ENCODE measurements at places on chromosomes 2 and 18.

DNA sequence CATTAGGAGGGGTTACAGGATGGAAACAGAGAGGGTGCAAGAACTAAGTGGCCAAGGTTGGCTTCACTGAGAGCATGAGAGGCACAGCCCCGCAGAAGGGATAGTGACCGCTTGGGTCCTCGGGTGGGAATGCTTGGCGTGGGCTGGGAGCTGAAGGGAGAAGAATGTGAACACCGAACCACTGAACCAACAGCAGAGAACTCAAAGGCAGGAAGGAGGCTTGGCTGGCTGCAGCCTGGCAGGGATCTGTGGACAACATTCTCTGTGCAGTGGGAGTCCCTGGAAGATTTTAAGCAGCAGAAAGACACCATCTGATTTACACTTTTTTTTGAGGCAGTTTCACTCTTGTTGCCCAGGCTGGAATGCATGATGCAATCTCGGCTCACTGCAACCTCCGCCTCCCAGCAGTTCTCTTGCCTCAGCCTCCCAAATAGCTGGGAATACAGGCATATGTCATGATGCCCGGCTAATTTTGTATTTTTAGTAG lies 33.9 kb downstream of the SOWAHC start:
- no peak overlapping the region for H3K4me3 ChIP-seq
- DNase-seq = no peak
- peaks cover 4% of the 10 kb centered on the region for H3K4me1 ChIP-seq

DNA sequence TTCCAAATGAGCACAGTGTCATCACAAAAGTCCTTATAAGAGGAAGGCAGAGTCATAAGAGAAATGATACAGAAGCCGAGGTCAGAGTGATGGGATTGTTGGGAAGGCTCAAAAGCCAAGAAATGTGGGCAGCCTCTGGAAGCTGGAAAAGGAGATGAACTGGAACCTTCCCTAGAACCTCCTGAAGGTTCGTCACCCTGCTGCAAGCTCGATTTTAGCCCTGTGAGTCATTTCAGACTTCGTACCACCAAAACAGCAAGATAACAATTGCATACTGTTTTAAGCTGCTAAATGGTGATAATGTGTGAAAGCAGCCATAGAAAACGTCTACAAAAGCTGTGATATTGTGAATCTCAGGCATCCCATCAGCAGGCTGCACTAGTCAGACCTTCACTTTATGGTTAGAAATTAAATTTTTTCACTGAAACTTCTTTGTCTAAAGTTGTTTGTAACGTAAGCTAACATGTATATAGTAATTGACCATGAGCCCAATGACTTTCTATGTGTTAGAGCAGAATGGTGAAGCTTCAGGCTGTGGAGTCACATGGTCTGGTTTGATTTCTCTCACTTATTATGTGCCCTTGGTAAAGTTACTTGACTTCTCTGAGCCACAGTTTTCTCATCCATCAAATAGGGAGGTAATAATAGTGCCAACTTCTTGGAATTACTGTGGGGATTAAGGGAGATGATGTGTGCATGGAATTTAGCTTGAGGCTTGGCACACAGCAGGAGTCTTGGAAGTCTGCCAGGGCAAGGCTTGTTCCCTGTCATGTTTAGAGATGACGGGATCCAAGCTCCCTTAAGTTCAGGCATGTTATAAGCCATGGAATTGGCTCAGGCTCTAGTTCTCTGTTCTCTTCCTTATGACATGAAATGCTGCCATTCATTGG lies 132.0 kb upstream of the CCDC195 start:
- DNase-seq = no peak
- H3K4me3 ChIP-seq = no peak overlapping the region
- H3K4me1 ChIP-seq = no peaks in the 10 kb centered on the region
- H3K36me3 ChIP-seq = peaks cover 7% of the 10 kb centered on the region

DNA sequence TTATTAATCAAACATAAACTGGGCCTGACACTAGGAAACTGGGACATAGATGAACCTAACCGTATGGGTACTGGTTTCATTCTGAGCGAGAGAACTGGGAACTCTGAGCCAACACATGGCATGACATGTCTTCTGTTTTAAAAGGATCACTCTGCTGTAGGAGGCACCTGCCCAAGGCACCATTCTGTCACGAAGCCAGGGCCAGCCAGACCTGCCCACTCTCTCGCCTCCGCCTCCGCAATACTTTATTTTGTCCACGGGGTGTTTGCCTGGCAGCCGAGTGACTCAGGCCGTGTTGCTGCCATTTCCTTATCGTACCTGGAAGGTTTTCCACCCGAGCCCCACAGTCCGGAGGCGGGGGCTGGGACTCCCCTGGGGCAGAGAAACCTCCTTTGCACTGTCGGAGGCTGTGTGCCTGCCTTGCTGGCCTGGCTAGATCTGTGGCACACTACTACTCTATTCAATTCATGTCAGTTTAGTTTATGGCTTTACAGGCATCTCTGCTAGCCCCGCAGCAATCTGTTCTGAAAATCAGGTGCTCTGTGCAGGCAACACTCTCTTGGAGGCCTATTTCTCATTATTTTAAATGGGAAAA lies 120.4 kb upstream of the ACKR3 start:
- no peak for DNase-seq
- no peaks in the 10 kb centered on the region for H3K4me1 ChIP-seq
- H3K27me3 ChIP-seq = no peaks in the 10 kb centered on the region
- H3K36me3 ChIP-seq = no peaks in the 10 kb centered on the region

GRCh38 chr2:219298759-219299371 lies 10.3 kb downstream of the PTPRN start:
- peaks cover 52% of the 10 kb centered on the region for H3K27me3 ChIP-seq
- H3K36me3 ChIP-seq = no peaks in the 10 kb centered on the region
- peak; percentile 82 for DNase-seq
- no peak overlapping the region for H3K27ac ChIP-seq
- H3K4me1 ChIP-seq = no peaks in the 10 kb centered on the region

- DNase-seq = peak; percentile 78
- H3K4me1 ChIP-seq = no peaks in the 10 kb centered on the region
- no peak overlapping the region for H3K4me3 ChIP-seq
- no peak overlapping the region for H3K27ac ChIP-seq
- no peaks in the 10 kb centered on the region for H3K36me3 ChIP-seq
Measured at GRCh38 chr2:218898109-218898878, 17.6 kb downstream of the WNT10A start.

- DNase-seq = peak; percentile 96
- peaks cover 3% of the 10 kb centered on the region for H3K4me1 ChIP-seq
- no peak overlapping the region for H3K27ac ChIP-seq
- peaks cover 5% of the 10 kb centered on the region for H3K27me3 ChIP-seq
- no peaks in the 10 kb centered on the region for H3K36me3 ChIP-seq
Measured at GRCh38 chr2:172693037-172693436, 42.6 kb upstream of the RAPGEF4 start.

DNA sequence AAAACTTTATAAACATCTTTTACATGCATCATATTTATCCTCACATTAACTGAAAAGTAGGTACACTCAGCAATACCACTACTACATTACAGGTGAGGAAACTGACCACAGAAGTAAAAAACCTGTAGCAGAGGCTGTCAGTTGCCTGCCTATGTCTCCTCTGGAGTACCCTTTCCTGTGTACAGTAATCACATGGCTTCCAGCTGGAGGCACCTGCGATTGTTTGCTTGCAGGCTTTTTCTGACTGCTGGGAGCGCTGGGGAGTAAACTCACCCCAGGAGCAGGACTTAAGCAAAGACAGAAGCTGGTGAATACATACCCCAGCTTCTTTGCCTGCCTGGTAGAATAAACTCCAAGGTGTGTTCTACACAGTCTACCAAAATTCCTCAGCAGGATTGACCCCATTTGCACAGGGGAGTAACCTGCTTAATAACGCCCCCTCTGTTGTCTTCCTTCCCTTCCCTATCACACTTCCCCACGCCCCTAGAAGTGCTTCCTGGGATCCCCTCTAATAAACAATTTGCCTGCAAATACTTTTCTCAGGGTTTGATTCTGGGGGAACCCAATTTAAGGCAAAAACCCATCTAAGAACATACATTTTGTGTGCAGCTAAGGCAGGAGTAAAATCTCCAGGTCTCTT lies 138.9 kb downstream of the PTH2R start:
- peak; percentile 57 for DNase-seq
- H3K4me3 ChIP-seq = no peak overlapping the region
- no peaks in the 10 kb centered on the region for H3K27me3 ChIP-seq

- H3K27me3 ChIP-seq = no peaks in the 10 kb centered on the region
- no peak overlapping the region for H3K27ac ChIP-seq
- no peak for DNase-seq
Measured at GRCh38 chr18:44741085-44741484, 60.4 kb downstream of the SETBP1 start.

GRCh38 chr2:82939211-82939610 lies 1519.9 kb downstream of the SUCLG1 start:
- H3K4me3 ChIP-seq = no peak overlapping the region
- no peaks in the 10 kb centered on the region for H3K27me3 ChIP-seq
- no peaks in the 10 kb centered on the region for H3K36me3 ChIP-seq

DNA sequence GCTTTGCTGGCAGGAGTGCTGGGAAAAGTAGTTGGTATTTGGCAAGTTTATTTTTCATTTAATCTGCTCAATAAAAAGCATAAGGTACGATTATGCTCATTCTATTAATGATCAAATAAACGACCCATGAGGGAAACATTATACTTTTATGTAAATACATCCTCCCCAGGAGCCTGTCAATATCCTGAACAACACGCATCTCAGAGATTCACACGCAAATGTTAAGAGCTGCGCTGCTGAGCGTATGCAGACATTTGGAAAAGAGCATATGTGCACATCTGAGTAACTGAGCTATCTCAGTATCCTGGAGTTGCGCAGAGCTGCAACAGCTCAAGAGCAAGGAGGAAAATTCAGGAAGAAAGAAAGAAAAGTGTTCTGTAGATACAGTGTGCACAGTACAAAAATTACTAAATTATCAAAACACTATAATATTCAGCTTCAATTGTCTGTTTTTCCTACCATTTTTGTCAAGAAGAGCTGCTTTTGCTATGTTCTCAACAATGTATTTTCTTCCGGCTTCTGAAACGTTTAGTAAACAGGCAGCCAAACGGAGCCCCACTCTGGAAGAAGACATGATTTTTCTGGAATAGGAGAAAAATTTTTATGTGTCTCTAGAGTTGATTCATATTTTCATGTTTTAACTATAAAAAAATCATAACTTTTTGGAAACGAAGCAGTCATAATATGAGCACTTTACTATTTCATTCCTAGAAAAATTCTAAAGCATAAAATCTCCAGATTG lies 2.4 kb downstream of the FTCDNL1 start:
- no peak overlapping the region for H3K4me3 ChIP-seq
- no peak overlapping the region for H3K27ac ChIP-seq
- H3K36me3 ChIP-seq = no peaks in the 10 kb centered on the region
- no peaks in the 10 kb centered on the region for H3K4me1 ChIP-seq
- no peak for DNase-seq

DNA sequence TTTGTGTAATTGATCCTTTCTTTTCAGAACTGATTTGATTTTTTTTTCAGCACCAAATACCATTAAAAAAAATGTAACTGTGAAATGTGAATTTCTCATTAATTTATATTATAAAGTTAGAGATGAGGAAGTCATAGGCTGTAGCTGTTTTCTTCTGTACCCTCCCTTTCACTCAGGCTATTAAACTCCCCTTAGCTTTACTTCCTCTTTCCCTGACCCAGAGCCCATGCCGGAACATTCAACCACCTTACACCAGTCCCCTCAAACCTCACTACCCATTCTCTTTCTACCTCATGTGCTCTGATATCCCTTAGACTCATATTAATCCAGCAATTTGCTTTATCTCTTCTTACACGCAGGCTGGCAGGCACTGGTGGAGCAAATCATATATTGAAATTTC lies 12.4 kb downstream of the GALNT5 start:
- H3K27ac ChIP-seq = no peak overlapping the region
- no peaks in the 10 kb centered on the region for H3K4me1 ChIP-seq
- H3K36me3 ChIP-seq = no peaks in the 10 kb centered on the region
- H3K27me3 ChIP-seq = no peaks in the 10 kb centered on the region

- H3K27ac ChIP-seq = peak within 1 kb of the TSS; percentile 75
- no peaks in the 10 kb centered on the region for H3K36me3 ChIP-seq
- H3K27me3 ChIP-seq = no peaks in the 10 kb centered on the region
- H3K4me1 ChIP-seq = no peaks in the 10 kb centered on the region
Measured at GRCh38 chr2:133568172-133568571, at the start of gene NCKAP5. Gene NCKAP5 (minus strand): TSS chr2:133568463. CDS start chr2:133517526, 50,937 bp downstream.

- peaks cover 8% of the 10 kb centered on the region for H3K36me3 ChIP-seq
- DNase-seq = no peak
- no peak overlapping the region for H3K27ac ChIP-seq
- no peaks in the 10 kb centered on the region for H3K27me3 ChIP-seq
- H3K4me1 ChIP-seq = no peaks in the 10 kb centered on the region
Measured at GRCh38 chr2:233489666-233490065, 76.9 kb downstream of the USP40 start.

DNA sequence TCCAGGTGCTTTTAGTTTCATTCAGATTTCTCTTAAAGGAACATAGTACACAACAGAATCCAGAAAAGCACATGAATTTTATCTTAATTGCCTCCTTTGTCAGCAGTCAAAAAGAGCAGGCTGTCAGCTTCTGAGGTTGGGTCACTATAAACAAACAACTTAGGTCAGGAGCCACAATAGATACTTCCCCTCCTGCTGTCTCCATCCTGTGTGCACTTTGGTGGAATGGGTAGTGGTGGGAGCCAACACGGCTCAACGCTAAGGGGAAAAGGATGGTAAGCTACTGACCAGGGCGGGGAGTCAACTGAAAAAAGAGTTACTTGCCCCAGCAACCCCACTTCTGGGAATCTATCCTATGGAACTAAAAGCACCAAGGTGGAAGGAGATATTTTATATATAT lies 121.9 kb downstream of the PAX3 start:
- H3K36me3 ChIP-seq = no peaks in the 10 kb centered on the region
- DNase-seq = no peak
- H3K4me3 ChIP-seq = no peak overlapping the region
- H3K27ac ChIP-seq = no peak overlapping the region
- no peaks in the 10 kb centered on the region for H3K4me1 ChIP-seq
- no peaks in the 10 kb centered on the region for H3K27me3 ChIP-seq

- H3K36me3 ChIP-seq = no peaks in the 10 kb centered on the region
- H3K4me3 ChIP-seq = no peak overlapping the region
- no peaks in the 10 kb centered on the region for H3K27me3 ChIP-seq
- H3K27ac ChIP-seq = no peak overlapping the region
Measured at GRCh38 chr2:792687-793086, 115.5 kb upstream of the TMEM18 start.

GRCh38 chr2:222797261-222797660 lies 63.6 kb upstream of the ACSL3 start:
- DNase-seq = no peak
- no peaks in the 10 kb centered on the region for H3K36me3 ChIP-seq
- no peak overlapping the region for H3K27ac ChIP-seq
- no peak overlapping the region for H3K4me3 ChIP-seq

DNA sequence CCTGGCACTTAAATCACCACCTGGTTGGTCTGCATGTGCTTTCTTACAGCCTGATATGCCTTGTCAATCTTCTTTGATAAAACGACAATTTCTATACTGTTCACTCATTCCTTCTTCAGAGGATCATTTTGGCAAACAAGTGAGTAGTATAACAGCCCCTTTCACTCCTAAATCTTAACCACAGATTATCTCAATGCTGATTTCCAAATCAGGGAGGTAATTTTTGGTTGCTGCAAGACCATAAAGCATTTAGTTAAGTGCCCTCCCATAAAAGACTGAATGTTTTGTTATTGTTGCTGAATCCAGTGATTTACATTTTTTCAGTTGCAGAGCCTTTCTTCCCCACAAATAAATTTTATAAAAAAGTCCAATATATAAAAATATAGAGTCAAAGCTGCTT lies 129.2 kb upstream of the CYP26B1 start:
- no peak overlapping the region for H3K4me3 ChIP-seq
- peaks cover 7% of the 10 kb centered on the region for H3K4me1 ChIP-seq
- no peaks in the 10 kb centered on the region for H3K36me3 ChIP-seq

GRCh38 chr2:170733798-170734600 lies 18.9 kb downstream of the SP5 start:
- H3K36me3 ChIP-seq = no peaks in the 10 kb centered on the region
- DNase-seq = peak; percentile 76
- no peaks in the 10 kb centered on the region for H3K4me1 ChIP-seq
- no peak overlapping the region for H3K4me3 ChIP-seq
- no peaks in the 10 kb centered on the region for H3K27me3 ChIP-seq
- H3K27ac ChIP-seq = no peak overlapping the region

Measured in small intestine (tissue), 16 donors.